Common myeloid progenitor, CD34-positive (primary cell): ENCODE measurements at places on chromosomes 3 and 15.
A peak's percentile ranks its signal among the peaks of the same experiment; 100 is the strongest.

DNA sequence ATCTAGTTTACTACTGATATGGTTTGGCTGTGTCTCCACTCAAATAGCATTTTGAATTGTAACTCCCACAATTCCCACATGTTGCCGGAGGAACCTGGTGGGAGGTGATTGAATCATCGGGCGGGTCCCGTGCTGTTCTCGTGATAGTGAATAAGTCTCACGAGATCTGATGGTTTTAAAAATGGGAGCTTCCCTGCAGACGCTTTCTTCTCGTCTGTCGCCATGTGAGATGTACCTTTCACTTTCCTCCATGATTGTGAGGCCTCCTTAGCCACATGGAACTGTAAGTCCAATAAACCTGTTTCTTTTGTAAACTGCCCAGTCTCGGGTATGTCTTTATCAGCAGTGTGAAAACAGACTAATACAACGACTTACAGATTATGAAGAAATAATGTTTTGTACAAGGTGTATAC is 35.6 kb upstream of the PYDC2 start:
- no peak for DNase-seq

- no peak for DNase-seq
Measured at GRCh38 chr3:141373232-141373631, 4.9 kb downstream of the ZBTB38 start.

- DNase-seq, result no peak
Measured at GRCh38 chr3:49534581-49535441, 19.5 kb upstream of the BSN start.

DNA sequence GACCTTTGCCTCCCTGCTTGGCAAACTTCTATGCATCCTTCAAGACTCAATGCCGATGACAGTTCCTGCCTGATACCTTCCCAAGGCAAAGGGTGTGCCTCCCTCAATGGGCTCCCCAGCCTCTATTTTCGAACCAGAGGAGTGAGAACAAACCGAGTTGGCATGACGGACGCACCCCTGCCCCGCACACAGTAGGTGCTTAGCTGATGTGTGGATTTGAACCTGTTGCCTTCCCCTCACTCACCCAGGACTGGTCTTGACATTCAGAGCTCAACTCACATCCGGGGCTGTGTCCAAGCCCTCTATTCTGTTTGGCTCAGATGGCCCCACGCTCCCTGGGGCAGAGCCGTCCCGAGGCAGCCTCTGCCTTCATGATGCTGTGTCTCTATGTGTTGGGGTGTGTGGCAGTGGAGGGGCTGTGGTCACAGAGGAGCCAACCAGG is 52.2 kb upstream of the SLC6A11 start:
- no peak for DNase-seq

DNA sequence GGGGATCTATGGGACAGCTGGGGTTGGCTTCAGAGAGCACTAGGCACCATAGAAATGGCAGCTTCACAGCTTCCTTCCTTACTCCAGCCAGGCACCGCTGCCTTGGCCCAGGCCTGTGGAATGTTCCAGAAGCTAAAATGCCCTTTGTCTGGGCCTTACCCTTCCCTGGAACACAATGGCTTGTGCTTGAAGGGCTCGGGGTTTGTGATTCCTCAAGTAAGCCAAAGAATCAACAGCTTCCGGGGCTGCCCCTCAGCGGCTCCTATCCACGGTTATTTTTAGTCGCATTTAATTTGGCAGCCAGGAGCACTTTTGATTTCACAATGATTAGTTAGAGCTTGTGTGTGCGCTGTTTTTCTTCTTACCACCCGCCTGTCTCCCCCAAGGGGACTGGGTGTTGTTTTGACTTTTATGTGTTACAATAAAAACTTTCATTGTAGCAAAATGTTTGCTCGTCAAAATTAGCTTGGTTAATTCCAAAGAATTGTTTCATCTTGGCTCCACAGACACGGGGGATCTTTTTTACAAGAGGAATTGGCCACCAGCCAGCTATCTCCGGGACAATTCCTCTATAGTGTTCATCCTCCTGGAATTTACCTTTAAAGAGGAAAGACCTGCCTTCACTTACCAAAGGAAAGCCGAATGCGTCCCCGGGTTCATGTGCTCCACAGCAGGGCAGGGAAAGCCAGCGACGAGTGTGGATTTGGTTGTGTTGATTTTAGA is 73.8 kb downstream of the TLE3 start:
- DNase-seq, result no peak

- no peak for DNase-seq
Measured at GRCh38 chr15:26033493-26033892, 170.4 kb upstream of the ATP10A start.

- DNase-seq, result no peak
Measured at GRCh38 chr3:8962226-8962861, 928 bp downstream of the RAD18 start.

GRCh38 chr3:189109145-189109544 is 62.6 kb upstream of the TPRG1 start:
- DNase-seq, result no peak

GRCh38 chr3:184466413-184466960 is 86.6 kb downstream of the CHRD start:
- peak; percentile 45 for DNase-seq

DNA sequence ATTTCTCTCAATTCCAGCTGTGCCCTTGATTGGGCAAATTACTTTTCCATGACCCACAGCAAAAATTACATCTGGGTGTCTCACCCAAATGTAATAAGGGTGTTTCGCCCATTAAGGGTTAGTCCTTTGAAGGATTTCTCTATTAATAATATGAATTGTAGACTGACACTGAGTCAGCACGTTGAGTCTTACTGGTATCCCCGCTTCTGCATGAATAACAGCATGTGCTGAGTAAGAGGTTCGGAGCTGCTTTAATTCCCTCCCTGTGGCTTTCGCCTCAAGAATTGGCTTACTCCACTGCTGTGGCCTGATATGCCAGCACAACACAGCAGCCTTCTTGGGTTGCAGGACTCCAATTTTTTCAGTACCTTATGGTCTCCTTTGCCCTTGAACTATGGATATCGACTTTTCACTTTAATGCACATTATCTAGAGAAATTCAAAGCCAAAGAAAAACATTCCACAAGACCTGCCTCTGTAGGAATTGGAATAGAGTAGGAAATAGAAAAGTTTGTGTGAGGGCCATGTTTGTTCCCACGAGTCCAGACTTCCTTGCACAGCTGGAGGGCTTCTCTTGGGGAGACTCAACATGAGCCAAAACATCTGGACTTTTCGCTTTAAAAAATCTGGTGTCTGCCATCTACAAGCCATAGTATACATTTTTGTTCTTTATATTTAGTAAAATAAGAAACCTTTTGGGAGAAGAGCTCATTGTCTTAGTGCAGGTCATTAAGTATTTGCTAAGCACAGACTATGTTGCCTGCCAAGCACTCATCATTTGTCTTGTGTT is 20.7 kb upstream of the ERC2 start:
- no peak for DNase-seq

DNA sequence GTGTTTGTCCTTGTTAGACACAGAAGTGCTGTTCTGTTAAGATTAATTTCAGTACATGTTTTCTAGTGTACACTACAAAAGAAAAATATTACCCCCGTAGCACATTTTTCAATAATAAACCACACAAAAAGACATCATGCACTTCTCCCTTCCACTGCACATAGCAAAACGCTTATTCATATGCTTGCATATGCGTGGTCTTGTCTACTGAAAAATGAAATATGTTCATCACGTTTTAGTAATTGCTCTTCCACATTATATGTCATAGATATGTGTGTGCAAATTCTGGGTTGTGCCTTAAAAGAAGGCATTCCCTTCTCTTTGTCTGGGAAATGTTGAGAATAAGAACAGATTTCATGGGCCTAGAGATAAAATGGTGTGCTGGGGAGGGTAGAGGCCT is 353.9 kb downstream of the NSUN3 start:
- DNase-seq, result no peak

- peak; percentile 55 for DNase-seq
Measured at GRCh38 chr3:187522293-187522692, 147.9 kb downstream of the SST start.

DNA sequence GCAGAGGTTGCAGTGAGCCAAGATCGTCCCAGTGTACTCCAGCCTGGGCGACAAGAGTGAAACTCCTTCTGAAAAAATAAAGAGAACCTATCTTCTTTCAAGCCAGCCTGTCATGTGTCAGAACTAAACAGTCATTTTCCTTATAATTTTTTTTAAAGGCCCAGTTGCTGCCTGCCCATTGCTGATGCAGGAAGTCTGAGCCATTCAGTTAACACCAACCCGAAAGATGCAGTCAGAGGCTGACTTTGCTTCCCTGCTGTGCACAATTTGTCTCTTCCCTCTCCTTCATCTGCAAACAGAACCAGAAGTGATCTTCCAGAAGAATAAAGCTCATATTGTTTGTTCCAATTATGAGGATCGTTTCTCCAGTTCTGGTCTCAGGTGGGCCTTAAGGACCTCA is 220.6 kb downstream of the SLCO3A1 start:
- peak; percentile 49 for DNase-seq

- no peak for DNase-seq
Measured at GRCh38 chr3:178768072-178768864, 232.0 kb downstream of the KCNMB2 start.

DNA sequence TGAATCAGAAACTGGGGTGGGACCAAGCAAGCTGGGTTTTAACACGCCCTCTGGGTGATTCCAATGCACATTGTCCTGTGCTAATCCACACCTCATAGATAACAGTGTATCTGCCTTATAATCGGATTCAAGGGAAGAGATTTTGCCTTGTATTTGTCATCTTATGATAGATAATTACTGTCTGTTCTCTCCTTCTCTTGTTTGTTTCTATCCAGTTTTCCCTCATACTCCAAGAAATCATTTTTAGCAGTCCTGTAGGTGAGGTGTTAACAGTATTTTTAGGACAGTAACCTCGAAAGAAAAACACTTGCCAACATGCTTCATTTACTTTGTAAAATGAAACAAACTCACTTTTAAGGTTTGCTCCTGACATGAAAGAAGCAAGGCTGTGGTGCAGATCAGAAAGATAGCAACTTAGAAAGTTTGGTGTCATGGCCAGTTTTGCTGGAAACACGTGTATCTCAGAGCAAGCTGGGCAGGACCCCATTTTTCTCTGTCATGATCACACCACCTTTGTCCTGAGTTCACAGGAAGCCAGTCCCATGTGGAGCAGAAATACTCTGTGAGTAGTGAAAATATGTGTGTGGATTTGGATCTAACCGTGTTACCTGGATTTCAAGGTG is 72.6 kb downstream of the TRAK1 start:
- DNase-seq, result no peak

DNA sequence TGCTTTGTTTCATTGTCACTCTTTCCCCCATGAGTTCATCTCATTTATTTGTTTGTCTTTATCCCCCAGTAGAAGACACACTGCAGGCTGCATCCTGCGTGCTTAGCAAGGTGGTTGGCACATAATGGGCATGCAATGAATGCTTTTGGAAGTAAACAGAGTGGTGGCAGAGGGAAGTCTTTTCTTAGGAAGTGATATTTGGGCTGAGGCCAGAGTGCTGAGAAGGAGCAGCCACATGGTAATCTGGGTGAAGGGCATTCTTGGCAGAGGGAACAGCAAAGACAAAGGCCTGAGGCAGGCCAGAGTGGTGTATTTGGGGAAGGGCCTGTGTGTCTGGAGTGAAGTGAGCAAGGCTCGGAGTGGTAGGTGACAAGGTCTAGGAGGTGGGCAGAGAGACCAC is 17.7 kb upstream of the ADAMTS7 start:
- no peak for DNase-seq

DNA sequence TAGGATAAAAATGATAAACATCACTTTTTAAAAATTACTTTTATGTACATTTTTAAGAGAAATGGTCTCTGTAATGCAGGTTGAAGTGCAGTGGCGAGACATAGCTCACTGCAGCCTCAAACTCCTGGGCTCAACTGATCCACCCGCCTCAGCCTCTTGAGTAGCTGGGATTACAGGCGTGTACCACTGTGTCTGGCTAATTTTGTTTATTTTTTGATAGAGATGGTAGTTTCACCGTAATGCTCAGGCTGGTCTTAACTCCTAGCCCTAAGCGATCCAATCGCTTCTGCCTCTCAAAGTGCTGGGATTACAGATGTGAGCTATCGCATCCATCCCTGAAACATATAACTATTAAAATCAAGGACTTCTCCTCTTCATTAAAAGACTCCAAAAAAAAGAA is 63.1 kb upstream of the CSPG5 start:
- no peak for DNase-seq

DNA sequence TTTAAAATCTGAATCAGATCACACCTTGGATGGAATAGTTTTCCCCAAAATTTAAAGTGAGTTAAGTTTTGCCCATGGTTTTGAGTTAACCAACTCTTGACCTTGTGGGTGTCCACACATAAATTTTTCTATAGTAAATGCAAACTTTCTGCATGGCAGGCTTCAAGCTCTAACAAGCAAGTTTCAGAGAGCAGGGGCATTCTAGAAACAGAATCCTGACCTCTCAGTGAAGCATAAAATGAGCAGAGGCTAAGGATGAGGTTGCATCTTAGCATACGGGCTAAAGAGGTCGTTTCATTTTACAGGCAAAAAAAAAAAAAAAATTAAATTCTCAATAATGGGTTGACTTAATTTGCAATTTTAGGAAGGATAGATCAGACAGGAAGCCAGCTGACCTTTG is 32.1 kb downstream of the CDC25A start:
- DNase-seq, result no peak

- no peak for DNase-seq
Measured at GRCh38 chr3:100256731-100257151, 4.1 kb upstream of the TBC1D23 start.

DNA sequence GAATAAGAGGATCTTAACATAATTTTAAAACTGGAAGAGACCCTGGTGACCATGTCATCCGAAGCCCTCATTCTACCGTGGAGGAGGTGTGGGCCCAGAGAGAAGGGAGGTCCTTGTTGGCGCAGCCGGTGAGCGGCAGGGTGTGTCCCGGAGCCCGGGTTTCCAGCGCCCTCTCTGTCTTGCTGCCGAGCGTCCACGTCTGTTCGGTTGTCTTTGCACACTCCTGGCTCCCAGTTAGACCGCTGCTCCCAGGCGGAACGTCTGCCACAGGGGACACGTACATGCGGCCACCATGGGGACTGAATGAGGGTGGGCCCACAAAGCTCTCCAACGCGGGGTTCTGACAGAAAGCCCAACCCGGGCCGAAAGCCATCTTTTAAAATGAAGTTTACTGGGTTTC is 6.6 kb upstream of the MUC4 start:
- DNase-seq, result no peak

DNA sequence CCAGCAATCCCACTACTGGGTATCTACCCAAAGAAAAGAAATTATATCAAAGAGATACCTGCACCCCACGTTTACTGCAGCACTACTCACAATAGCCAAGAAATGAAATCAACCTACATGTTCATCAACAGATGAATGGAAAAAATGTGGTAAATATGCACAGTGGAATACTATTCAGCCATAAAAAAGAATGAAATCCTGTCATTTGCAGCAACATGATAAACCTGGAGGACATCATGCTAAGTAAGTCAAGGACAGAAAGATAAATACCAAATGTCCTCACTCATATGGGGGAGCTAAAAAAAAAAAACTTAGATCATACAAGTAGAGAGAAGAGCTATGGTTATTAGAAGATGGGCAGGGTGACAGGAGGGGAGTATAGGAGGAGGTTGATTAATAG is 9.1 kb downstream of the ZBTB11 start:
- DNase-seq, result no peak

GRCh38 chr3:48151807-48152427 is 36.3 kb downstream of the CDC25A start:
- no peak for DNase-seq
